ENCODE measurements at places on chromosomes 3 and 15.

DNA sequence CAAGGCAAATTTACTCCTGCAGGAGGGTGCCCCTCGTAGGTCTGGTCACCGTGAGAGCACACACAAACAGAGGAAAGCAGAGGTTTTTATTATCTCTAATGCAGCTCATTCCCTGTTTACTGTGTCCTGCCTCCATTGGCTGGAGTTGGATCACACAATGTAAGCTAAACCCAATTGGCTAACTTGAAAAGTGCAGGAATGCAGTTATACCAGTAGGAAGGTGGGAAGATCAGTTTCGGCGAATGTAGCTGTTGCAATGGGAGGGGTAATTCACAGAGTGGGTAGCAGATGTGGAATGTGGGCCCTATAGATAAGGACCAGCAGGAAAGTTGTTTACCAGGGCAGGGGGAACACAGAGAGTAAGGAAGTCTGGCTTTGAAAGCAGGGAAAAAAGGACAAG, 42.5 kb upstream of the NPAP1 start:
- no peak for DNase-seq

GRCh38 chr3:56851966-56852884, 50.5 kb upstream of the ARHGEF3 start:
- no peak for DNase-seq

- no peak for DNase-seq
Measured at GRCh38 chr3:41224120-41224806, 25.0 kb downstream of the CTNNB1 start.

- no peak for DNase-seq
Measured at GRCh38 chr3:123194552-123194951, 7.2 kb upstream of the SEC22A start.

GRCh38 chr3:13133471-13133981, 60.3 kb upstream of the IQSEC1 start:
- DNase-seq, result no peak

- DNase-seq, result no peak
Measured at GRCh38 chr3:46835491-46835890, 27.8 kb downstream of the MYL3 start.

- DNase-seq, result no peak
Measured at GRCh38 chr15:45529613-45530012, 7.1 kb upstream of the SLC30A4 start.

DNA sequence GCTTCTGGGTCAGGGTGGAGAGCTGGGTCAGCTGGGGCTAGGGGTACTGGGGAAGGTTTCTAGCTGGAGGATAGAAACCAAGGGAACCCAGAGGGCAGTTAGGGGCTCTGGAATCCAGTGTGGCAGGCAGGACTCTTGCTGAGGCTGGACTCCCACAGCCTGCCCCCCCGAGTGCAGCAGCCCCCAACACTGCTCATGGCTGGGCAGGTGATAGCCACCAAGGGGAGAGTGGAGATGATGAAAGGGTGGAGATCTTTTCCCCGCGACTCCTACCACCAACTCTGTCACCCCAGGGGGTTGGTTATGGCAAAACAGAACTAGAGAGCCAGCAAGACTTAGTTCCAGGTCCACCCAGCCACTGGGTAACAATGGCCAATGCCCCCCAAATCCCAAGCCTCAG, 16.9 kb upstream of the LINGO1 start:
- DNase-seq, result no peak

DNA sequence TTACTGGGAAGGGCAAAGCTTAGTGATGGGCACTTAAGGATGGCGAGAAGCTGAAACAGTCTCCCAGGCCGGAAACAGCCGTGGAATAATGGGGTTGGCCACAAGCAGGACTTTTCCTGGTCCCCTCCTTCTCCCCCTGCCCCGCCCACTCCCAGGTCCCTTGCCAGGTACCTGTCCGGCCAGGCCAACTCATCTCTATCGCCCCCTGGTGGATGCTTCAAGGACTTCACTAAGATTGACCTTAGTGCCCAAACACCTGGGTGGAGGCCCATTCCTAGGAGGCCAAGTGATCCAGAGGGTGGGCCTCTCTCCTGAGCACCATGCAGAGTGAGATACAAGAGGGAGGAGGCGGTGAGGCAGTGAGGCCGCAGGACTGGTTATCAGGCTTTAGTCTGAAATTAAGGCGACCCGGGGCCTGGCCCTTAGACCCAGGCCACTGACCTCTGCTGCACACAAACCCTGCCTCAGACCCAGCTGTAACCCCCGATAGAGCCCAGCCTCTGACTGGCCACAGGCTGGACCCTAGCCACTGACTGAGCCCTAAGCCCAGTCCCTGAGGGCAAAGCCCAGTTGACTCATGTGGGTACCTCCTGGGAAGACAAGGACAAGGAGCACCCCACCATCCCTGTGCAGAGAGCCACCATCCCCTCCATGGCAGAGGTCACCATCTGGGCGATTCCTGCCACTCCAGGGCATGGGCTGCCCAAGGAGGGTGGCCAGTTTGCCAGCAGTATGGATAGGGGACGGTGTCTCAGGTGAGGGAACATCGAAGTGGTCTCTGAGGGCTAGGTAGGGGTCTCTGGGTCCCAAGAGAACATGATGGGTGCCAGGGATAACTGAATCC, 37.6 kb downstream of the VIPR1 start:
- DNase-seq, result peak; percentile 45

DNA sequence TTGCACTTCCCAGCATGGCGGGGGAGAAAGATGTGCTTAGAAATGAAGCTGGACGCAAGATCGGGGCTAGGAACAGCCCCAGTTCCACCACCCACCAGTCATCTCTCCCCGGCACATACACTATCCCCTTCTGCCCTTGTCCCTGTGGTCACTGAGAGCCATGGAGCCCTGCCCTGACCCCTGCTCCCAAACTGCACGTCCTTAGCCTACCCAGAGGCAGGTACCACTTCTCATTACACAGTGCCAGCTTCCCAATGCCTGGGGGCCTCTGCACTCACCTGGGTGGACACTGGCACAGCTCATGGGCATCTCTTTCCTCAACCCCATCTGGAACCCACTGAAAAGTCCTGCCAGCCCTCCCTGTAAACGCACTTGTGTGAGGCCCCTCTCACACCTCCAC, 139.3 kb upstream of the PRR20G start:
- no peak for DNase-seq

- no peak for DNase-seq
Measured at GRCh38 chr3:150216041-150216811, 191.9 kb upstream of the TSC22D2 start.

GRCh38 chr15:39118510-39118909, 462.4 kb upstream of the THBS1 start:
- no peak for DNase-seq

- DNase-seq, result no peak
Measured at GRCh38 chr3:10136426-10137005, 5.1 kb upstream of the VHL start.

GRCh38 chr3:15576475-15576874, 24.9 kb downstream of the HACL1 start:
- no peak for DNase-seq

GRCh38 chr15:78035861-78036476, 41.5 kb downstream of the TBC1D2B start:
- no peak for DNase-seq

GRCh38 chr15:94352636-94353487, 121.5 kb downstream of the MCTP2 start:
- no peak for DNase-seq

DNA sequence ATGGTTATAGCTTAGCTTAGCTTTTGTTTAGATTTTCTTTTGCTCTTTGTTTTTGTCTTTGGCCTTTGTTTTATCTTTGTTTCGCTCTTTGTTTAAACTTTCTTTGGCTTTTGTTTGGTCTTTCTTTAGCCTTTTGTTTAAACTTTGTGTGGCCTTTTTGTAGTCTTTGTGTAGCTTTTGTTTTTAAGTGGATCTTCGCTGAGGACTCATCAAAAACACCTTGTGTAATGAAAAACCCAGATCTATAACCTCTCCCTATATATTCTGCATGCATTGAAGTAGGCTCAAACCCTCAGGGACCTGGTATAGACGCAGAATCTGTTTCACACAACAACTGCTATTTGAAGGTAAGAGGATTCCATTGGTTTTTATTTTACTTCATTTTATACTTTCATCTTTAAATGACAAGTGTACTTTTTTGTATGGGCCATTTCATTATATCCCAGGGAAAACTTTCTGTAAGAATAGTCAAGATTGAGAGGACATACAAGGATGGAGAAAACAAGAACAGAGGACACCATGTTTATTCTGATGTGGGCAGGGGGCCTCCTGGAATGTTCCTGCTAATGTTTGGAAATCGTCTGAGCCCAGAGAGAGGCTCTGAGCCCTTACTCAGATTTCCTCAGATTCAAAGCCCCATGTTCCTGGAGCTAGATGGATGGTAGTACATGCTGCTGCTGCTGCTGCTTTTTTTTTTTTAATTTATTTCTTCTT, at the start of gene MOBP:
TSS of gene MOBP (plus strand) at position 287 of the 714 bp plus-strand sequence. CDS start 34,390 bp downstream, outside the sequence.
- DNase-seq, result no peak

GRCh38 chr3:81728766-81729544, 32.5 kb downstream of the GBE1 start:
- no peak for DNase-seq

GRCh38 chr15:48433226-48433886, 102.1 kb downstream of the DUT start:
- no peak for DNase-seq

GRCh38 chr15:72203507-72203837, 5.9 kb upstream of the GRAMD2A start:
- DNase-seq, result no peak

DNA sequence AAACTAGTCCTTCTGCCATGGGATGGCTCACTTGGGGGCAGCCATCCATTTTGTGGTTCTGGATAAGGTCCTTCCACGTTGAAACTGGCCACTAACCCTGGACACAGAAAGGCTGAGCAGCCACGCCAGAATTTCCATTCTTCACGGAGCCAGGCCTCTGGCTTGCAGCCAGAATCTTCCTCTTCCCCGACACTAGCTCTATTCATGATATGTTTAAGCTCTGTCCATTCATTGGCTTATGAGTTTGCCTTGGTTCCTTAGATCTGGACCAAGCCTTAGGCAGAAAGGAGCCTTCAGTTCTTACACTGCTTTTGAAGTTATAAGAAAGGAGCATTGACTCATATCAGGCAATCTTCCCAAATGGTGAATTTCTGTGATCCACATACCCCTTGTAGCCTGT, 288.4 kb upstream of the GOLGA6L4 start:
- DNase-seq, result no peak

- DNase-seq, result no peak
Measured at GRCh38 chr3:170585937-170586310, at the start of gene SLC7A14. TSS of gene SLC7A14 (minus strand) at chr3:170586075. CDS start at chr3:170526936, 59,139 bp downstream.

DNA sequence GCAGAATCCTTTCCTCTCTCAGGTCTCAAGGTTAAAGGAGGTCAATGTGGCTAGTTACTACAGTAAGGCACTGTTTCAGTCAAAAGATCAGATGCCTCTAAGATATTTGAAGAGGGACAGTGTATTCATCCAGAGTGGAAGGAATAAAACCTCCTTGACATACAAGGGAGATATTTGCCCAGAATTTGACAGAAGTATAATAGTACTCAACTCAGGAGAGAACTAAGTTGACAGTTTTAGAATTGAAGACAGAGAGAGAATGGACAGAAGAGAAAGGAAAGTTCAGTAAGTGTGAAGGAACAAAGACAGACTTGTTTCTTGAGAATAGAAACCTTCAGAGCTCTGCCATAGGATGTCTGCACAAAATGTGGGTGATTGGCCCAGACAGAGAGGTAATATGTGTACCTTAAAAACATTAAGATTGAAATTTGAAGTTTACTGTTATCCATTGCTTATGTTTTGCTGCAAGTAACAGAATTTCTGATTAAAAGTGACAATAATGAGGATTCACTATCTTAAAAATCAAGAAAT, 507.1 kb downstream of the IGSF11 start:
- DNase-seq, result no peak

- no peak for DNase-seq
Measured at GRCh38 chr3:24288496-24289236, 206.0 kb downstream of the THRB start.

DNA sequence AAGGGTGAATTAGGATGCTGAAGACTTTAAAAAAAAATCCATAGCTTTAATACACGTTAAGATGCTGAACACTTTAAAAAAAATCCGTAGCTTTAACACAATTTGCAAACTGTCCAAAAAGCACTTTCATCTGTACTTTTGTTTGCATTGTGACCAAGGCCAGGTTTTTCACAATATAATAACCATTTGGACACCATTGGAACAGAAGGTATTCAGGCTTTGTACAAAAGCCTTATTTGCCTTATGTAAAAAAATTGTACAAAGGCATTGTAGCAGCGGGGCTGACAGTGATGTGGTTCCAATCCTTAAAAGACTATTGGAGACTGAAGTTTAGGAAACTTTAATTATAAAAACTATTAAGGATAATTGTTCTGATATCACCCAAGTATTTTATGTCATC, 15.2 kb upstream of the ICE2 start:
- DNase-seq, result no peak

- no peak for DNase-seq
Measured at GRCh38 chr15:28260722-28261121, 61.3 kb downstream of the HERC2 start.

- DNase-seq, result no peak
Measured at GRCh38 chr3:174439331-174440252, 419.5 kb upstream of the NAALADL2 start.

GRCh38 chr15:27884726-27885125, 214.4 kb downstream of the OCA2 start:
- DNase-seq, result no peak

DNA sequence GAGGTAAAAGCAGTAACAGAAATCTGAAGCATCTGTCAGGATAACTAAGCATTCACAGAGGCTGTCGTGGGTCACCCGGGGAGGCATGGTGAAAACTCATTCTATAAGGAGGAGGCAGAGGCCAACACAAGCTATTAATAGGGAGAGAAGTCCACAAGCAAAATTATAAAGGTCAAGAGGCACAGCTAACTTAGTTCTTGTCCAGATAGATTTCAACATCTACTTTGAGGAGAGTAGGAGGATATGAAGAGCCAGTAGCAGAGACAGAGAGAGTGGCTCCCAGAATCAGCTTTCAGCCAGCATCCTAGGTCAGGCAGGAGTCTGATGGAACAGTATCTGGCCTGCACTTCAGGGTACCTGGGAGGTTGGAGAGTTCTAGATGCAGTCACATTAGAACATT, 95.3 kb downstream of the STAC start:
- DNase-seq, result no peak

DNA sequence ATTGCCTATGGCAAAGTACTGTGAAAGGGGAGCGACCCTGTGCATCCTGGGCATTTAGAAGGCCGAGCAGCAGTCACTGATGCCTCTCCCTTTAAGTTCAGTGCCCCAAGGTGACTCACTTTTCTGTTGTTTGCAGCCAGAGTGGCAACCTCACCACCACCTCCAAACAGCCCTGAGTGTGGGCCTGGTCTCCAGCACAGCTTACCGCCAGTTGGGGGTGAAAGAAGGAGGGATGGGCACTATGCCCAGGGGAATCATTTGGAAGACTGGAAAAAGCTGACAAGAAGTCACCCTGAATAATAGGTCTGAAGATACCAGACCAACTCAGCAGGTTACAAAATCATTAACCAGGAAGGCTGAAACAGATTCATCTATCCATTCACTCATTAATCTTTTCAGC, 571.8 kb downstream of the EPHB1 start:
- DNase-seq, result no peak

GRCh38 chr3:169232863-169233262, 430.6 kb downstream of the MECOM start:
- no peak for DNase-seq

Data from activated T-cell treated with anti-CD3 and anti-CD28 coated beads for 48 hours (primary cell).